ENCODE measurements at places on chromosomes 5 and 9.

GRCh38 chr5:118007262-118007661 is 981.1 kb downstream of the DTWD2 start:
- DNase-seq: no peak

DNA sequence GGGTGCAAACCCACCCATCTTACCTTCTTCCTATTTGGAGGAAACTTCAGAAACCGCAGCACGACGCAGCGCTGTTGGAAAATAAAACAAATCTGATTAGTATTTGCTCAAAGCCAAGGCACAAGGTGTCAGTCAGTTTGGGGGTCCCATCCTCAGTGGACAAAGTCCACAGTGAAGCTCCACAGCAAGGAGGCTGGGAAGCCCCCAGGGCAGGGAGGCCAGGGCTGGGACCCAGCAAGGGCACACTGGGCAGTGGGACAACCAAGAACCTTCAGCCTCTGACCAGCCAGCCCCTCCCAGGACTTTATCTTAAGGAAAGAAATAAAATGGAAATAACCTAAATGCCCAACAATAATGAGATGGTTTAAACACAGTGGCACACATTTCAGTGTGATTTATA is 11.3 kb downstream of the IPPK start:
- DNase-seq: no peak

- DNase-seq: no peak
Observed at GRCh38 chr9:8188723-8189407, 389.3 kb upstream of the DMAC1 start.

GRCh38 chr5:367358-368130 is 46.0 kb downstream of the AHRR start:
- DNase-seq: no peak

DNA sequence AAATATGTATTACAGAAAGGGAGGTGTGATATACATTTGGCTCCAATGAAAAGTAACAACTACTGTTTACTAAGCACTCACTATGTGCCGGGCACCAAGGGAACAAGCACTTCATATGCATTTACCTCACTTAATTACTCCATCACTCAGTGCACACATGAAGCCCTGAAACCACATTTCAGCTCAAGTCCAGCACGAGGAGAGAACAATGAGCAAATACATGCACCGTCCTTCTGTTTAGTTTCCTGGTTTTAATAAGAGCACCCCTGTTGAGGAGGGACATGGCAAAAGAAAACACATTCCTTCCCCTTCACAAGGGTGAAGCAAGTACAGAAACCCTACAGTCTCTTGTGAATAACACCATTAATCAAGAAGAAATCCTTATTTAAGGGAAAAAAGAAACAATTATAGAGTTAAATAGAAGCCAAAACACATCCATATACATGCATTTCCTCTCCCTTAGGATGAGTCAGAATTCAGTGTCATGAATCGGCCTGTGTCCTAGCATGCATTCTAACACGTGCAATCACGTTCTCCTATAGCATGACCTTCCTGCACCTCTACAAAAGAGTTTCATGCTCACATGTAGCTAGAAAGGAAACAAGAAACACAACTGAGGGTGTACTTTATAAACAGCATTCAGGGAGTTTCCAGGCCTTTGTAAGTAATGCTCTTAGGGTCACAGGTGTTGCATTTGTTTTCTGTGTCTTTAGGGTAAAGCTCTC is 411.6 kb downstream of the BNC2 start:
- no peak for DNase-seq

DNA sequence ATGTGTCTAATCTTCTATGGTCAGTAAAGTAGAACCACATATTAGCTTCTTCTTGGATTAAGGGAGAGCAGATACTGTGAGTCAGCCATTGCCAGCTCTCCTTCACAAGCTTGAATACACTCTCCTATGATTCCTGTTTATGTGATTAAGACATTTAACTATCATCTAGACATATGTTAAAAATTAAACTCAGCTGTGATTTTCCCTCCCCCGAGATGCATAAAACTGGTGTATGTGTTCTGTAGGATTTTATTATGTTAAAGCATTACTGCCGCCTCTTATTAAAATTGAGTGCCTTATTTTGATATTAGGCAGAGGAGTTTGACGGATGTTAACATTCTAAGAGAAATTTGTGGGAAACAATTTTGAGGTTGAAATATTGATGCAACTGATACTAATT is 114.6 kb downstream of the ACTBL2 start:
- DNase-seq: no peak
